RPMI7951 (cell line): ENCODE measurements at places on chromosomes 3 and 15. TPM values are rescaled to one million over a fixed set of nuclear protein-coding genes. Genes with fewer than 3 reads are reported as not detected.
A peak's percentile ranks its signal among the peaks of the same experiment; 100 is the strongest.

PLEKHO2 gene
- total RNA-seq = 18.5 and 22.3 TPM in 2 replicates

VPS8 gene
- total RNA-seq = 22.0 and 30.8 TPM in 2 replicates

TMIE gene
- total RNA-seq = 0.10 TPM in 1 of 2 replicates, not detected in the other

TMEM266 gene
- not detected in 2 replicates for total RNA-seq

PLAAT1 gene
- not detected in 2 replicates for total RNA-seq

KBTBD12 gene
- not detected in 2 replicates for total RNA-seq

TMCO5A gene
- not detected in 2 replicates for total RNA-seq

UBE2E2 gene
- 91.9 and 121 TPM in 2 replicates for total RNA-seq

SLC28A1 gene
- total RNA-seq = not detected in 2 replicates

DNA sequence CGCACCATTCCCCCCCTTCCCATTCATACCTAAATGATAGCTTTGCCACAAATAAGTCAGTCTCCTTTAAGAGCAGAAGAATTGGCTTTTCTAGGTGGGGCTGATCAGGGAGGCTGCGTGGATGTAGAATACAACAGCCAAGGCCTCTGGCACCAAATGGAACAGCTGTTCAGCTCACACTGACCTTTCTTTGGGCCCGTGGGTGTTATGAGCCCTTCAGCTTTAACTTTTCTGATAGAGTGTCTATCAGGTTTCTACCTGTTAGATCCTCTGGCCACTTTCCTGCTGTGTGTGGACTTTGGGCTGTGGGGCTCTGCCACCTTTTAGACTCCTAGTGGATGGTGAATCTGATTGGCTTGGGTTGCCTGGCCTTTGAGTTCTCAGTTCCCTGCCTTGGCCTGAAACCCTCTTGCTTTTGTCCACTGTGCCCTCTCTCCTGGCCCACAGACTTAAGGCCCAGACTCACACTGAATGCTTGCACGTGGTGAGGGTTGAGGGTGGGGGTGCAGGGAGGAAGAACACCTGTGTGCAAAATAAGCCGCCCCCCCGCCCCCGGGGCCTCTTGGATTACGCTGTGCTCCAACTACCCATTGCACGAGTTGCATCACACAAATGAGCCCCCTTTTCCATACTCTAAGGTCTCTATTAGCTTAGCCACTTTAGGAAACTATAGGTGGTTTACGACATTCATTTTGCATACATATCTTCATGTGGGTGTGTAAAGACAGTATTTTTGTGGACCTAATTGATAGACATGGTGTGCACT, 1.3 kb upstream of the RFX7 start:
- peak; percentile 49 for DNase-seq

- DNase-seq = peak; percentile 17
Observed at GRCh38 chr3:4376499-4376898, 73.3 kb downstream of the SETMAR start.

DNA sequence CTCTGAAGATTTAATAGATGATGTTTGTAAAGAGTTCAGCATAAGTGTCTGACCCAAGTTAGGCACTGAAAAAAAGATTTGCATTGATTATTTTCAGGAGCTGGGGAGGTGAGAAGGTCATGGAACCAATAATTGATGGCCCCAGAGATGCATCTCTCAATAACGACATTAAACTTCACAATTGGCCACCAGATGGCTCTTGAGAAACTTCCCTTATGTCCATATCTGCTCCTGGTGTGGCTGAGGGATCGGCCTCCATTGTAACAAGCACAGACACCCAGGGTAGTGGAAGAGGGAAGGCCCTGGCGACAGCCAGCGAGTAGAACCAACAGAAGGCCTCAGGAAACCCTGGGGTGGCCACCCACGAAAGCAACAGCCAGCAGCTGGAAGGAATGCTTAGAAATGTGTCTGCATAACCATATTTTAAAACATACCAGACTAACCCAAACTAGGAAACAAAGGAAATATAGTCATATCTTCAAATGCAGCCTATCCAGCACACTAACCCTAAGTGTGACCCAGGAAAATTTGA, 536.7 kb downstream of the SOX2 start:
- DNase-seq = no peak

- DNase-seq = peak; percentile 74
Observed at GRCh38 chr15:96345560-96346399, 15.3 kb downstream of the NR2F2 start.

- peak; percentile 29 for DNase-seq
Observed at GRCh38 chr3:177338697-177339219, 141.5 kb upstream of the TBL1XR1 start.

DNA sequence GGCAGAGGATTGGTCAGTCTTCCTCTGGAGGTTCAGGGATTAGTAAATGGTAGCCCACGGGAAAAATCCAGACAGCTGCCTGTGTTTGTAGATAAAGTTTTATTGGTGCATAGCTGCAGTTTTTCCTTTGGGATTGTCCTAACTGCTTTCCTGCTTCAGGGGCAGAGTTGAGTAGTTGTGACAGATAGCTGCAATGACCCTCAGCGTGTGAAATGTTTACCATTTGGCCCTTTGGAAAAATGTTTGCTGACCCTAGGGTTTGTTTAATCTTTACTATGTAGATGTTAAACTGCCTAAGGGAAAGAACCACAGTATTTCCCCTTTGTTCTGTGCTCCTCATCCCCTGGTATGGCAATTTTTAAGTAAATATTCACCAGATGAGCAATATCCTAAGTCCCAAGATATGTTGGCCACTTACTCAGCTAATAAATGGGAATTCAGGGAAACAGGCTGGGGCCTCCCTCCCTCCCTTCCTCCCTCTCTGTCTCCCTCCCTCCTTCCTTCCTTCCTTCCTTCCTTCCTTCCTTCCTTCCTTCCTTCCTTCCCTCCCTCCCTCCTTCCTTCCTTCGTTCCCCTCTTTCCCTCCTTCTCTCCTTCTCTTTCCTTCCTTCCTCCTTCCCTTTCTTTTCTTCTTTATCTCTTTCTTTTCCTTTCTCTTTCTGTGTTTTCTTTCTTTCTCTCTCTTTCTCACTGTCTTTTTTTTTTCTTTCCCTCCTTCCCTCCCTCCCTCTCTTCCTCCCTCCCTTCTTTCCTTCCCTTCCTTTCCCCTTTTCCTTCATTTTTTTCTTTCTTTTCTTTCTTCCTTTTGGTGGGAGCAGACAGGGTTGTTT, 234.6 kb upstream of the BHLHE40 start:
- DNase-seq = peak; percentile 83

GRCh38 chr3:181484026-181484425, 227.7 kb upstream of the SOX2 start:
- no peak for DNase-seq

DNA sequence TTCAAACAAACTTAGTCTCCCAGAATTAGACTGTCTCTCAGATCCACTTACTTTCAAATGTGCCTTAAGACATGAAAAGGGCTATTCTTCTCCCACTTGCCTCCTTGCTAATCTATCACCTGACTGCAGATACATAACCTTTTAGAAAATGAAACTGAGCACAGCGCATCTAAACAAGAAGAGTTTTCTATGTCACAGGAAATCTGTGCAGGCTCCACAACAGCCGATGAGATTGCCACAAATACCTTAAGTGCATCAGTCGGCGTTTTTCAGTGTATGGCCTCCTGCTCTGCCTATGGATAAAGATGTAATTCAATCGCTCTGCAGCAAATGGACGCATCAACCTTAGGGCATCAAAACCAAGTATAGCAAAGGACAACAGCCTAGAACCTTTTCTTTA, 544.2 kb downstream of the FOXP1 start:
- no peak for DNase-seq

- DNase-seq = no peak
Observed at GRCh38 chr3:186464424-186465093, 79.6 kb downstream of the CRYGS start.

GRCh38 chr3:110526777-110527727, 544.6 kb upstream of the NECTIN3 start:
- peak; percentile 90 for DNase-seq

DNA sequence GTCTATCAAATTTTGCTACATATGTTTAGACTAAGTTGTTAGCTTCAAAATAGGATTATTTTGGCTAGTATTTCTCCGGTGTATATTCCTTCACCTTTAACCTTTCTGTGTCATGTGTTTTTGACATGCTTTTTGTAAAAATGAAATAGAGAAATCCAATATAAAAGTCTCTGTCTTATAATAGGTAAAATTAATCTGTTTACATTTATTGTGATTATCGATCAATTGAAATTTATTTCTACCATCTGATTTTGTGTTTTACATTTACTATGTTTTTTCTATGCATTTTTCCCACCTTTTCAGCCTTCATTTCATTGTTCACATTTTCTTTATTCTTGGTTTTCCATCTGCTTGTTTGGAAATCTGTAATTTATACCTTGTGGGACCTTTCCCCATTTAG, 11.7 kb upstream of the LHFPL4 start:
- DNase-seq = no peak

GRCh38 chr3:65230261-65231139, 542.7 kb upstream of the ADAMTS9 start:
- DNase-seq = no peak

GRCh38 chr3:20043396-20043795, 3.1 kb downstream of the KAT2B start:
- DNase-seq = peak; percentile 74

- no peak for DNase-seq
Observed at GRCh38 chr3:179702271-179702947, 49.6 kb downstream of the USP13 start.

GRCh38 chr3:22172964-22173363, 422.0 kb upstream of the ZNF385D start:
- no peak for DNase-seq

- peak; percentile 72 for DNase-seq
Observed at GRCh38 chr3:24363242-24363641, 131.4 kb downstream of the THRB start.

GRCh38 chr3:53715815-53716483, 130.3 kb downstream of the CHDH start:
- DNase-seq = no peak

- DNase-seq = no peak
Observed at GRCh38 chr3:171775943-171776342, 34.3 kb downstream of the PLD1 start.

DNA sequence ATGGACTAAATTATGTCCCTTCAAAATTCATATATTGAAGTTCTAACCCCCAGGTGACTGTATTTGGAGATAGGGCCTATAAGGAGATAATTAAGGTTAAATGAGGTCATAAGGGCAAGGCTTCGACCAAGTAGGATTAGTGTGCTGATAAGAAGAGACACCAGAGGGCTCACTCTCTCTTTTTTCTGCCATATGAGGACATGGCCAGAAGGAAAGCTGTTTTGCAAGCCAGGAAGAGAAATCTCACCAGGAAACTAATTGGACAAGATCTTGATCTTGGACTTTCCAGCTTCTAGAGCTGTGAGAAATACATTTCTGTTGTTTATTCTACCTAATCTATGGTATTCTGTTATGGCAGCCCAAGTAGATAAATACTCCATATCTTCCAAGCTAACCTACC, 503.6 kb upstream of the NAALADL2 start:
- DNase-seq = peak; percentile 20

GRCh38 chr15:99324082-99324620, 72.9 kb downstream of the LRRC28 start:
- peak; percentile 90 for DNase-seq

GRCh38 chr15:56390739-56391267, 25.6 kb downstream of the TEX9 start:
- peak; percentile 16 for DNase-seq

GRCh38 chr15:29822684-29823459, 604 bp upstream of the TJP1 start:
- peak; percentile 82 for DNase-seq

DNA sequence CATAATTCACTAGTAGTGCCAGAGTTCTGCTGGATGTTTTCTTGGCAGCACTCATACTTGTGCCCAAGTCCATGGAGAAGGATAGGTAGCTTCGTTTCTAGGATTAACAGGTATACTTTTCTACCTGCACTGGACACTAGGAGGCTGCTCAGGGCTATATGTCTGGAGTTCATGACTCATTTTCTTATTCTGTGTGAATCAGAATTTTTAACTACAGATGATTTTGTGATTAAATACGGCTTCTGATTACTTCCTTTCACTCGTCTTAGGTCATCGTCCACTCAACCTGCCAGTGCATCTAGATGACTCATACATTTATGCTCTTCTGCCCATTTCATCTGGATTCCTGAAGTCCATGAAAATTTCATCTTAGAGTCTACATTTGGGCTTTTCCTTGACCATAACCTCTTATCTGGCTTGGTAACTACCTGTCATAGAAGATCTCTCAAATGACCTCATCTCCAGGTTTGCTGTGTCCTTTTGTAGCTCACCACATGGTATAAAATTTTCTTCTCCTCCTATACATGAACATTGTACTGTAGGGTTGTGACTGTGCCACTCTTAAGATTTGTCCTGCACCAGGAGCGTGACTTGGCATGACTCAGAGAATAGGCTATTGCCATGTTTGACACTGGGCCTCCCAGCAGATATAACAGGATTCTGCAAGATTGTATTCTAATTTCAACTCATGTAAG, 66.7 kb upstream of the GCSAM start:
- peak; percentile 64 for DNase-seq

DNA sequence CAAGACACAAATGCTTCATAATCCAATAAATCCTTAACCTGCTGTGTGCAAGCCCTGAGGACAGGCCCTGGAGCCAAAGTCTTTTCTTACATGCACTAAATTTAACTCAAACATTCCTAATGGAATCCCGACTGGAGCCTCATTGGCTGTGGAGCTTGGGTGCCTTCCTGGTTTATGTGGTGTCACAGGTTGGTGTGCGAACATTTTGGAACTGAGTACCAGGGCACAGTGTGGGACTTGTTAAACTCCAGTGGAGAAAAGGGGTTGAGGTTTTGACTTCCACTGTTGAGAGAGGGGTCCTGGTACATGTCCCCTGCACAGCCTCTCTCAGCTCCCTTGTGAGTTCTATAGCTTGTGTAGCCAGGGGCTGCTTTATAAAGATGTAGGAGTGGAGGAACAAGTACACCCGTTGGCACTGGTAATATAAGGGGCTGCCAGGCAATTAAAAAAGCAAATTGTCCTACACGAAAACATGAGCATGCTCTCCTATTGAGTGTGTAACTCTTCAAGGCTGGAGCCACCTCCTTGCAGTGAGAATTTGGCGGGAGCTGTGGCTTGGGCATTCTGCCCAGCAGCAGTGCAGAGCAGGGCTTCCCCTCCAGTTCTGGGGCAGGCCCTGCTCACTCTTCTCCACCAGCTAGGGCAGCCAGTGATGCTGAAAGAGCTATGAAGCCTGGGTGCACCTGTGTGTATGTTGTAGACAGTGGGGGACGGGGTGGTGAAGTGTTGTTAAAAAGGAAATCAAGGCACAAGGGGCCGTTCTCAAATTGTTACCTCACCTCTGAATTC, 218.1 kb downstream of the CLSTN2 start:
- DNase-seq = no peak

DNA sequence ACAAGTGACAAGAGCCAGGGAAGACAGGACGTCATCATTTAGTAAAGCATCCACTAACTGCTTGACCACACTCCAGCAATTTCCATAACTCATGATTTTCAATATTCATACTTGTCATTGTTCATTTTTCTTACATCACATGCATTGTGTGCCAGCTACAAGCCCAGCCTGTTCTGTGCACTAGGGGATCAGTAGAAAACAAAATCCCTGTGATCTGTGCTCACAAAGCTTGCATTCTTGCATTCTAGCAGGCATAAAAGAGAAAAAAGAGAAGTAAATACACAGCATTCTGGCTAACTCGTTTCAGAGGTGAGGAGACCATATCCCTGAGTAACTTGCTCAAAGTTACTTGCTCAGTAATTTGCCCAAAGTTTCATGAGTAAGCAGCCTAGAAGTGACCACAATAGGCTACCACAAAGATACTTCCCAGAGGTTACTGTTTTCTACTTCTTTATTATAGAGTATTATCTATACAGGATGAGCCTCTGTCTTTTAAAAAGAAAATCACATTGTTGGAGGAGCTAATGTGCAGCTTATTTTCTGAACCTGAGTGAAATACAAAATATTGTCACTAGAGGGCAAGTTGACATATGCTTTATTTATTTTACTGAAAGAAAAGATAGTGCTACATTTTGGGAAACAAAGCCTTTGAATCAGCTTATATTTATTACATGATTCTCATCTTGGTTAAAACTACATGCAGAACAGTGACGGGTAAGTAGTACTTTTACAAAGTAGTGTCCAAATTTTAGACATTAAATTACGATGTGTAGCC, 701.4 kb upstream of the LMCD1 start:
- DNase-seq = no peak
